ENCODE measurements at places on chromosomes 16 and 17.
A peak's percentile ranks its signal among the peaks of the same experiment; 100 is the strongest.

- peak; percentile 93 for DNase-seq
- H3K4me1 ChIP-seq: peaks cover 7% of the 10 kb centered on the region
- H3K4me3 ChIP-seq: peak within 1 kb of the TSS; percentile 70
- H3K36me3 ChIP-seq: peaks cover 17% of the 10 kb centered on the region
- H3K27me3 ChIP-seq: no peaks in the 10 kb centered on the region
Observed at GRCh38 chr16:25257470-25257955, at the start of gene ZKSCAN2. TSS of gene ZKSCAN2 (minus strand) at chr16:25257845. CDS start at chr16:25257127, 718 bp downstream.

GRCh38 chr17:6651919-6652452 lies 424 bp downstream of the C17orf100 start:
- H3K4me1 ChIP-seq: peaks cover 21% of the 10 kb centered on the region
- peak; percentile 85 for DNase-seq
- H3K27ac ChIP-seq: peak overlapping the region; percentile 73
- no peaks in the 10 kb centered on the region for H3K36me3 ChIP-seq
- H3K4me3 ChIP-seq: peak overlapping the region; percentile 62

DNA sequence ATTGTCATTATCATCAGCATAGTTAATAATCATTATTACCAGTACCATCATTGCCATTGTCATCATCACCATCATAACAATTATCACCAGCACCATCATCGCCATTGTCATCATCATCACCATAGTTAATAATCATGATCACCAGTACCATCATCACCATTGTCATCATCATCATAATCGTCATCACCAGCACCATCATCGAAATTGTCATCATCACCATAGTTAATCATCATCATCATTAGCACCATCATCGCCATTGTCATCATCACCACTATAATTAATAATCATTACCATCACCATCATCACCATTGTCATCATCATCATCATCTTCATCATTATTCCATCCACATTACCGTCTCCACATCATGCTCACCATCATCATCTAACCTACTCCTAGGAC lies 13.5 kb downstream of the PDILT start:
- H3K36me3 ChIP-seq: no peaks in the 10 kb centered on the region
- H3K4me1 ChIP-seq: peaks cover 2% of the 10 kb centered on the region
- H3K27ac ChIP-seq: no peak overlapping the region
- H3K27me3 ChIP-seq: no peaks in the 10 kb centered on the region
- no peak overlapping the region for H3K4me3 ChIP-seq

GRCh38 chr17:80025796-80026195 lies 9.9 kb downstream of the TBC1D16 start:
- no peak for DNase-seq
- no peaks in the 10 kb centered on the region for H3K27me3 ChIP-seq
- H3K4me1 ChIP-seq: peaks cover 15% of the 10 kb centered on the region
- H3K4me3 ChIP-seq: no peak overlapping the region
- no peaks in the 10 kb centered on the region for H3K36me3 ChIP-seq
- no peak overlapping the region for H3K27ac ChIP-seq

DNA sequence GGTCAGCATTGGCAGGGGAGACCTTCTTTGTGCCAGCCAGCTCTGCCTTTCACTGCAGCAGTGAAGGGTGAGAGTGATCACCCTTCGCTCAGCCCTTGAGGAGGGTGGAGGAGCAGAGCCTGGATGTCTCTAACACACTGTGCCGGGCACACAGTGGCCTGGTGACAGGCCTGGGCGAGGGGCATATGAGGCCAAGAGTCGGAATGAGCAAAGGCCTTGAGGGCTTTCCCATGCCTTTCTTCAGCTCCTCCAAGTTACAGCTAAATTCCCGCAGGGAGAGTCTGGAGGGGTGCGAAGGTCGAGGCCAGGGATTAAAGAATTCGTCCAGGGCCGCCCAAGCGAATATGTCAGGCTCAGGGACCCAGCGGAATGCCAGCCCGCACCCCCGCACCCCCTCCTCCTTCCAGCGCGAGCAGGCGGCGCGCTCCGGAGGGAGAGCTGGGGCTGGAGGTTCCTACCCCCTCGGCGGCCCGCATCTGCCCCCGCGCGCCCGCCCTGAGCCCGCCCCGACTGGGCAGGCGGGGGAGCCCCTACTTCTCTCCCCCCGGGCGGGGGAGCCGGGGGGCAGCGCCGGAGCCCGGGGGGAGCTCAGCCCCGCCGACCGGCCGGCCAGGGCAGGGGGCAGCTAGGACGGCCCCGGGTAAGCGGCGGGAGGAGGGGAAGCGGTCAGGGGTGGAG lies at the start of gene RASL10B:
Gene RASL10B, plus strand, starts transcription at position 401 of the 678 bp plus-strand sequence. CDS start 3,546 bp downstream, outside the sequence.
- H3K27ac ChIP-seq: no peak within 1 kb of the TSS
- peak within 1 kb of the TSS; percentile 81 for H3K4me3 ChIP-seq
- H3K27me3 ChIP-seq: no peaks in the 10 kb centered on the region
- DNase-seq: no peak
- H3K4me1 ChIP-seq: peaks cover 14% of the 10 kb centered on the region

DNA sequence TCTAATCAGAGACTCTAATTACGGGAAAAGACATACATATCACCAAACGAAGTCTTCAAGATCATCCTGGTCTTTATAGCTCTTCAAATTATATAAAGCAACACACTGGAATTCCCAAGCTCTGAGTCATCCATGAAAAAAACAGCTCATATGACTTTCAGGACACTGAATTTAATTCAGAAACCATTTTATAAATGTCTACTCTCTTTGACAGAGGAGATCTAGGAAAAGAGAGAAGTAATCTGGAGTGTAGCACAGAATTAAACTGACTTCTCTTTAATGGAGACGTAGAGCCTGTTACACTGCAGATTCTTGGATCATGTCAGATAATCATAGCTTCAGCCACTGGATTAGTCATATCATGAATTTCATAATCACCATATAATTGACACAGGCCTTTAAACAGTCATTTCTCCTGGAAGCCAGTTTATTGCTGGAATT lies 86.8 kb upstream of the WSB1 start:
- H3K4me1 ChIP-seq: no peaks in the 10 kb centered on the region
- no peak overlapping the region for H3K4me3 ChIP-seq
- H3K27ac ChIP-seq: no peak overlapping the region
- DNase-seq: no peak
- no peaks in the 10 kb centered on the region for H3K27me3 ChIP-seq
- no peaks in the 10 kb centered on the region for H3K36me3 ChIP-seq

GRCh38 chr16:2785101-2785991 lies 2.0 kb downstream of the PRSS33 start:
- peak; percentile 45 for DNase-seq
- peak overlapping the region; percentile 21 for H3K4me3 ChIP-seq
- H3K4me1 ChIP-seq: no peaks in the 10 kb centered on the region
- H3K27me3 ChIP-seq: peaks cover 19% of the 10 kb centered on the region

GRCh38 chr17:63193827-63194226 lies 227.8 kb downstream of the TANC2 start:
- no peak for DNase-seq
- H3K27ac ChIP-seq: no peak overlapping the region
- no peaks in the 10 kb centered on the region for H3K27me3 ChIP-seq
- H3K4me1 ChIP-seq: peaks cover under 1% of the 10 kb centered on the region
- no peaks in the 10 kb centered on the region for H3K36me3 ChIP-seq
- no peak overlapping the region for H3K4me3 ChIP-seq

DNA sequence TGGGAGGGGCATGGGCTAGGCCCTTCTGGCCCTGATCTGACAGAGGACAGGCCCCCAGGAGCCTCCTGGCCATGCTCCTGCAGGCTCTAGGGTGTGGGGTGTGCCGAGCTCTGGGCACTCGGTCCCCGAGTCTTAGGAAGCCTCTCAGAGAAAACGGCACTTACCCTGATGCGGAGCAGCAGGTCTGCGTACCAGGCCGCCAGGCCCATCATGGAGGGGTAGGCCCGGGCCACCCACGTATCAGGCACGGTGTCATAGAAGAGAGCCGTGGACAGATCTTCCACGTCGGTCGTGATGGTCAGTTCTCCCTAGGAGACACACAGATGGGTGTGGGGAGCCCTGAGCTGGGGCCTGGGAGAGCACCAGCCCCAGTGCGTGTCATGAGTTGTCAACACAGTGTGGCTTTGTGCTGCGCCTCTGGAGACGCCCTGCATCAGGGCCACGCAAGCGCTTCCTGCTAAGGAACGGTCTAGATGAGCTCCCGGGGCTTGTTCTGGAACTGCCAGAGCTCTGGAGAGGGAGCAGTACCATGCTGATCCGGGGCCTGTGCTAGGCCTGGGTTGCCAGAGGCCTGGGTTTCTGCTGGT lies 47.9 kb downstream of the PGS1 start:
- no peak overlapping the region for H3K27ac ChIP-seq
- no peak overlapping the region for H3K4me3 ChIP-seq
- no peaks in the 10 kb centered on the region for H3K27me3 ChIP-seq
- no peak for DNase-seq

DNA sequence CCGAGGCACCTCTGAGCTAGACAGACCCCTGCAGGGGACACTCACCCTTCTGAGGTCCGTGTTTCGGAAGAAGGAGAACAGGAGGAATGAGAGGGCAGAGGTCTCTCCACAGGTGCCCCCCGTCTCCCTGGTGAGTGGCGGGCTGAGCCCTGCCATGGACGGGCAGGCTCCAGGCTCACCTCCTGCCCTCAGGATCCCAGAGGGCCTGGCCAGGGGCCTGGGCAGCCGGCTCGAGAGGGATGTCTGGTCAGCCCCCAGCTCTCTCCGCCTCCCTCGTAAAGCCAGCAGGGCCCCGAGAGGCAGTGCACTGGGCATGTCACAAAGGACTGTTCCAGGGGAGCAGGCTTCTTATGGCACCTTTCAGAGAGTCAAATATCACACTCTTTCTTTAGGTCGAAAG lies 62.8 kb downstream of the DHRS7C start:
- H3K36me3 ChIP-seq: no peaks in the 10 kb centered on the region
- no peaks in the 10 kb centered on the region for H3K4me1 ChIP-seq
- no peak overlapping the region for H3K4me3 ChIP-seq
- no peak for DNase-seq

- H3K4me1 ChIP-seq: peaks cover 21% of the 10 kb centered on the region
- H3K36me3 ChIP-seq: peaks cover 15% of the 10 kb centered on the region
Observed at GRCh38 chr17:8163978-8164814, 1.4 kb upstream of the VAMP2 start.

DNA sequence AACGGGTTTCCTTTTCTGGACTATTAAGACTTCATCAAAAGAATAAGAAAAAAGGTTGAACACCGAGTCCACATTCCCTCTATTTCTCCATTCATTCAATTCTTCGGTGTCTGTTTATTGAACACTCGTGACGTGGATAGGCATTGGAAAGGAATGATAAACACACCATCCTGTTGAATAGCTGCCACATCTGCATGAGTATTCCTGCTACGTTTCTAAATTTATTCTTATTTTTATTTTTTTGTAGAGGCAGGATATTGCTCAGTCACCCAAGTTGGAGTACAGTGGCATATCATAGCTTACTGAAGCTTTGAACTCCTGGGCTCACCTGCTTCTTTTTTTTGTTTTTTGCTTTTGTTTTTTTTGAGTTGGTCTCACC lies 80.8 kb upstream of the CIBAR2 start:
- H3K4me1 ChIP-seq: peaks cover 20% of the 10 kb centered on the region
- no peak overlapping the region for H3K27ac ChIP-seq
- H3K4me3 ChIP-seq: no peak overlapping the region
- no peak for DNase-seq

GRCh38 chr16:85084841-85085510 lies 27.3 kb downstream of the CIBAR2 start:
- no peak overlapping the region for H3K27ac ChIP-seq
- H3K36me3 ChIP-seq: peaks cover 22% of the 10 kb centered on the region
- H3K4me3 ChIP-seq: no peak overlapping the region
- no peaks in the 10 kb centered on the region for H3K4me1 ChIP-seq

DNA sequence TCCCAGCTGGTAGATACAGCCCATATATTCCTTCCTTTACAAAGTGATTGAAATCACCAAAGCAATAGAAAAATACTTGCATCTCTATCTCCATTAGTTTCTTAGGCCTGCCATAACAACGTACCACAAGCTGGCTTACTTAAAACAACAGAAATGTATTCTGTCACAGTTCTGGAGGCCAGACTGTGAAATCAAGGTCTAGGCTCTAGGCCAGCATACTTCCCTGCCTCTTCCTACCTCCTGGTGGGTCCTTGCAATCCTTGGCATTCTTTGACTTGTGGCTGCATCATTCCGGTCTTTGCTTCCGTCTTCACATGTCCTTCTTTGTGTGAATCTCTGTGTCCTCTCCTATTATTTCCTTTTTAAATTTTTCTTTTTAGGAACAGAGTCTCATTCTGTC lies 62.5 kb downstream of the ERCC4 start:
- H3K4me1 ChIP-seq: no peaks in the 10 kb centered on the region
- H3K27ac ChIP-seq: no peak overlapping the region
- DNase-seq: no peak
- no peaks in the 10 kb centered on the region for H3K27me3 ChIP-seq
- H3K36me3 ChIP-seq: no peaks in the 10 kb centered on the region
- no peak overlapping the region for H3K4me3 ChIP-seq

DNA sequence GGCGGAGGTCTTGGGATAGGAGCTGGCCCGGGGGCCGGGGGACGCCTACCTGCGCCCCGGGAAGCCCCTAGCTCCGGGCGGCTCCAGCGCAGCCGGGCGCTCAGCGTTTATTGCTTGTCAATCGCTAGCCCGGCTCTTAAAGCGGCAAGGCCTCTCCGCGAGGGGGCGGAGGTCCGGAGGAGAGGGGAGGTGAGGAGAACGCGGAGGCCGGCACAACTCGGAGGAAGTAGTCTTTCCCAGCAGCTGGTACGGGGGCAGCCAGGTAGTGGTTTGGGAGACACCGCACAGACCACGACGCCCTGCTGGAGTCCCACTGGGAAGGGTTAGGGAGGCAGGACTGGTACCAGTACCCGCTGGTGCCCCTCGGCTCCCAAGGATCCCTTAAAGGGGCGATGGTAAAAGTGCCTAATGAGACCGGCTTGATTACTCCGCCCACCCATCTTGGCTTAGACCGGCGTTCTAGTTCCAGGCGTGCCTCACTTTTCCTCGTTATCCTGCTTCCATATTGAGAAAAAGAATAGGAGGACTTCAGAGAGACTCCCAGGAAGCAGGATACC lies at the start of gene MPP2:
Gene MPP2, minus strand, starts transcription at position 112 of the 557 bp plus-strand sequence. CDS start 3,076 bp downstream, outside the sequence.
- peak within 1 kb of the TSS; percentile 89 for H3K27ac ChIP-seq
- peaks cover 11% of the 10 kb centered on the region for H3K4me1 ChIP-seq

DNA sequence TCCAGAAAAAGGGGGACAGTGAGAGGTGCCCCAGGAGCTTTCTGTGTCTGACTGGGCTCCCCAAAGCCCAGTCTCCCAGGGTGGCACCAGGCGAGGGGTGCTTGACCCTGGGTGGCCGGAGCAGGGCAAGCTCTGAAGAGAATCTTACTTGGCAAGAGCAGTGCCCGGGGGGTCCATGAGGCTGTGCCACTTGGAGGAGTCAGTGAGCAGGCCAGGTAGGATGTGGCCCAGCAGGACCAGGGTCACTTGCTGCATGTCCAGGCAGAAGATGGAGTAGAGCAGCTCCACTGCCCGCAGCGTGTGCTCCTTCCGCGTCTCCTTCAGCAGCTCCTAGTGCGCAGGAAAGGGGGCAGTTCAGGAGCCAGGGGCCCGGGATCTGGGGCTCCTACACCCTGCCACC lies 7.3 kb downstream of the CSF3 start:
- peaks cover 29% of the 10 kb centered on the region for H3K4me1 ChIP-seq
- no peaks in the 10 kb centered on the region for H3K27me3 ChIP-seq
- no peak overlapping the region for H3K4me3 ChIP-seq
- no peak for DNase-seq
- H3K27ac ChIP-seq: no peak overlapping the region

DNA sequence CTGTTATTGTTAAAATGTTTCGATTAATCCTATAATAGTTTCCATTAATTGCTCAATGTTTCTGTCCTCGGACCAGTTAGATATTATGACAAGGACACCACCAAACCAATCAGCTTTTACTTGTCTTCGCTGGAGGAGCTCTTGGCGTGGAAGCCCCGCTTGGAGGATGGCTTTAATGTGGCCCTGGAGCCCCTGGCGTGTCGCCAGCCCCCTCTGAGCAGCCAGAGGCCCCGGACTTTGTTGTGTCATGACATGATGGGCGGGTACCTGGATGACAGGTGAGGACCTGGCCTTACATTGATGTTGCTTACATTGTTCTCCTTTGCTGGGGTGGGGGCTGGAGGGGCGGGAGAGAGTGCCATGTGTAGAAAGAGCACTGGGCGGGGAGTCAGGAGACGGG lies 3.0 kb downstream of the ENGASE start:
- no peak overlapping the region for H3K4me3 ChIP-seq
- no peaks in the 10 kb centered on the region for H3K27me3 ChIP-seq
- no peak overlapping the region for H3K27ac ChIP-seq
- H3K4me1 ChIP-seq: peaks cover 15% of the 10 kb centered on the region
